CD8-positive, alpha-beta memory T cell (primary cell): ENCODE measurements at places on chromosomes 7 and 10. TPM values are rescaled to one million over a fixed set of nuclear protein-coding genes. Genes with fewer than 3 reads are reported as not detected.

The FEZF1 gene
- total RNA-seq: not detected

The MYH16 gene
- not detected for total RNA-seq

The AKR1D1 gene
- total RNA-seq: not detected

The GRIFIN gene
- total RNA-seq: not detected

The CLRN3 gene
- not detected for total RNA-seq

The CUBN gene
- total RNA-seq: 0.92 TPM

The FXYD4 gene
- not detected for total RNA-seq

The NPY4R2 gene
- not detected for total RNA-seq

The CAMK1D gene
- 10.0 TPM for total RNA-seq

The RASSF4 gene
- total RNA-seq: 2.8 TPM

The CDHR1 gene
- 1.7 TPM for total RNA-seq

The TUBB8 gene
- not detected for total RNA-seq

The RELN gene
- total RNA-seq: not detected

The CDC14C gene
- not detected for total RNA-seq

The SPOCK2 gene
- 69.2 TPM for total RNA-seq

The AZGP1 gene
- total RNA-seq: not detected

The CTTNBP2 gene
- not detected for total RNA-seq

The PPIF gene
- total RNA-seq: 173 TPM

The TEX36 gene
- total RNA-seq: not detected

The STEAP1 gene
- not detected for total RNA-seq

The ZNF503 gene
- 0.13 TPM for total RNA-seq

The TPST1 gene
- total RNA-seq: 1.9 TPM

The FLNC gene
- total RNA-seq: not detected

The PRSS37 gene
- not detected for total RNA-seq

The HOXA10 gene
- total RNA-seq: not detected

The FAM25C gene
- not detected for total RNA-seq

The FAM221A gene
- total RNA-seq: 6.2 TPM

The TBXAS1 gene
- total RNA-seq: 2.1 TPM

The ZNF518A gene
- total RNA-seq: 15.0 TPM

The MALRD1 gene
- not detected for total RNA-seq

The SUN1 gene
- total RNA-seq: 65.8 TPM

The GPR85 gene
- not detected for total RNA-seq

The CRYGN gene
- not detected for total RNA-seq

The FFAR4 gene
- total RNA-seq: not detected

The PRKCQ gene
- 46.7 TPM for total RNA-seq

The ABCC2 gene
- 1.5 TPM for total RNA-seq

The NPFFR1 gene
- not detected for total RNA-seq

The PNLIP gene
- total RNA-seq: not detected

The GCK gene
- 1.8 TPM for total RNA-seq
